ENCODE measurements at places on chromosomes 5 and 9. TPM values are rescaled to one million over a fixed set of nuclear protein-coding genes. Genes with fewer than 3 reads are reported as not detected.

Gene EMB
- total RNA-seq, result 148 TPM

Gene FAM169A
- total RNA-seq, result 15.9 TPM

Gene AQP3
- 85.7 TPM for total RNA-seq

Gene GNPDA1
- 29.7 TPM for total RNA-seq

Gene MYOT
- total RNA-seq, result not detected

GRCh38 chr9:100602342-100602801, 24.5 kb downstream of the CAVIN4 start:
- DNase-seq, result no peak

GRCh38 chr5:57780306-57780960, 297.8 kb upstream of the ACTBL2 start:
- no peak for DNase-seq

GRCh38 chr9:95045751-95046150, 271.8 kb downstream of the FANCC start:
- no peak for DNase-seq

DNA sequence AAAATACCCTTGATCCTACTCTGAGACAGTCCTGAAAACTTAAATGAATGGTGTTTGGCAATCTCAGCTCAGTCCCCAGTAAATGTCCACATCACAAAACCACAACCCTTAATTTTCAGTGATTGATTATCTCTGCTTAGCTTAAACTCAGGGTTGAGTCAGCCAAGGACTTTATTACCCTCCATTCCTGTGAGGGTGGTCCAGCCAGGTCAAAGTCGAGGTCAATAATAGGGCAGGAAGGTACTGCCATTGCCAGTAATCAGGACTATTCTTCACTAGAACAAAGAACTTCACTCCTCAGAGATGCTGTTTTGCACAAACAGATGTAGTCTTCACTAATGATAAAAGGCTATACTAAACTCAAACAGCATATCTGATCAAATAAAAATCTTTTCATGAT, 499.4 kb downstream of the ISL1 start:
- no peak for DNase-seq

DNA sequence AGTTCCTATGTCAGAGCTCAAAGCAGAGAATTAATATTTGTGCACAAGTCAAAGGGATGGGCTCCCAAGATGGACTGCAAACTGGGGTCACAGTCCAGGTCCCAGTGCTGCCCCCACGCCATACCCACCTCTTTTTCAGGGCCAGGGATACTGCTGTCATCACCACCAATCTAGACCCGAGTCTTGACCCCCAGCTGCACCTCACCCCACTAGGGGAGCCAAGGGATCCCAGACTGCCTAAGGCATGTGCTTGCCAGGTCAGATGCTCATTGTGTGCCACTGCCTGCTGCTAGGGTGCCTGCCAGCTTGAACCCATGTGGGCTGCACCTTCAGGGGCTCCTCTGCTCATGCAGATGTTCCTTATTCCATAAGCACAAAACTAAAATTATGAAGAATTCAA, 215.6 kb upstream of the NREP start:
- no peak for DNase-seq

DNA sequence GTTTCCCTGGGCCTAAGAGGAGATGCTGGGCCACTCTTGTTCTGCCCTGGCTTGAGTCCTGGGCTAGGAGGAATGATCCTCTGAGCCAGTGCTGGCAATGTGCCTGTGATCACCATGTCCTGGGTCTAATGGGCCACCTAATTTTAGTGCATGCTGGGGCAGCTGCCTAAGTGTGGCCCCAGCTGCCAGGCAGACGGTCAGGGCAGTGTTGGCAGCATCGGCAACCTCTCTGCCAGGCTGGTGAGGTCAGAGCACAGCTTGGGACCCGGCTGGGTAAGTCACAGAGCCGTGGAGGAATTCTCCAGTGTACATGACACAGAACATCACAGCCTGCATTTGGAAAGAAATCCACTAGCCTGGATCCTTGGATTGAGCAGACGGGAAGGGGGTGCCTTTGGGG, 21.4 kb upstream of the PITX1 start:
- DNase-seq, result no peak

DNA sequence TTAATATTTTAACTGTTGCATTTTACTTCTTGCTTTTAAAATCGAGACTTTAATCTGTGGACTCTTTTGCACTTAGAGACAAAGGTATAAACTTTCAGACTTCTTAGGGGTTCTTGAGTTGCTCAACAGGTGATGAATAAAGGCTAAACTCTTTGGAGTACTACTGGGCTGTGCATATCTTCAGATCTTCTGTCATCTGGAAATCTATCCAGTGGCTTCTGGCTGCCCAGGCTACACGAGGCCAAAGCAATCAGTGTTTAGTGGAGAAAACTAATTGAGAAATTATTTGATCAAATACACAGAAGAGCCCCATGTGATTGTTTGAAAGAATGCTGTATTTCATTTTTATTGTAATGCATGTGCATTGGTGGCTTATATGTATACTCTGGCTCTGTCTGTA, 146.1 kb downstream of the PBX3 start:
- no peak for DNase-seq

- DNase-seq, result no peak
Observed at GRCh38 chr9:78783743-78784142, 486.8 kb downstream of the PSAT1 start.

DNA sequence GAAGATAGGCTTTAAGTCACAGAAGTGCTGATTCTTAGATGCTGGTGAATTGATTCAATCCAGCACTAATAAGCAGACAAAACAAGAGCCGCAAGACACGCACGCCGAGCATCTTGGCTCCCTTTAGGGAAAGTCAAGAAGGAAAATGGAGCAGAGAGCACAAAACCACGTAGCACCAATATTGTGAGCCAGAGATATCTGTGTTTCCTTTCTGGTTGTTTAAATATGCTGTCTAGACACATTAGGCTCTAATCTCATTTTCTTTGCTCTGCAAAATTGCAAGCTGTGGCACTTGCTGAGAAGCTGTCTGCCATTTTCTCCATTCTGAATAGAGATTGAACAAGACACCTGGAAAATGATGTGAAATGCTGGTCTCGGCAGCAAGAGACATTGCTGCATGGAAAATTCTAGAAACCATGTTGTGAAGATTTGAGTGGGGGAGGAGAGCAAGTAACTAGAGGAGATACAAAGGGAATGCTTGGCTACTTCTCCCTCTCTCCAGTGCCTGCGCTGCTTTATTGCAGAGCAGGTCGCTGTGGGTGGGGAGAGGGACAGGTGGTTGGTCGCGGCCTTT, 336.3 kb downstream of the MED10 start:
- DNase-seq, result no peak

GRCh38 chr9:114551750-114552685, 35.6 kb upstream of the ATP6V1G1 start:
- no peak for DNase-seq

DNA sequence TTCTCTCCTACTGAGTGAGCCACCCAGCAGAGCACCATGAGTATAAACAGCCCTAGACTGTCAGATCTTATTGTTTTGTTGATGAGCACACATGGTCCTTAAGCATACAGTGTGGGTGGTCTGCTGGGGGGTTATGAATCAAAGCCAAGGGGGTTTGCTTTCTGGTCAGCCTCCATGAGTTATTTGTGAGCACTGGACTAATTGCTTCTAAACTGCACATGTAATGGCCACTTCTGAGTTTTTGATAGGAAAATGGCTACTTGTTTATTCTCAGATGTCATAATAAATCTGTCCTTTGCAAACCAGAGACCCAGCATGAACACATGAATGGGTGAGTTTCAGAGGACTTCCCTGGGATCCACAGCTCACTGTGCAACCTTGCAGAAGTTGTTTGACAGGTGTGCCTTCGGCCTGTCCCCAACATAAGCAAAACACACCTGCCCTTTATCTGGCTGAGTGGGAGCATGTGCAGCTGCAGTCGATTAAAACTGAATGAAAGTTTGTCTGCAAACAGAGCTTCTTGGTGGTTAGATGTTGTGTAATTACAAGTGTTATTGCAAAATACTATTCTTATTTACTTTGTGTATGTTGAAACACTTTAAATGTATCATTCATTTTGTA, 35.9 kb downstream of the MAMDC2 start:
- no peak for DNase-seq

Measured in T-cell (primary cell).